ENCODE measurements at places on chromosomes 5 and 9.

DNA sequence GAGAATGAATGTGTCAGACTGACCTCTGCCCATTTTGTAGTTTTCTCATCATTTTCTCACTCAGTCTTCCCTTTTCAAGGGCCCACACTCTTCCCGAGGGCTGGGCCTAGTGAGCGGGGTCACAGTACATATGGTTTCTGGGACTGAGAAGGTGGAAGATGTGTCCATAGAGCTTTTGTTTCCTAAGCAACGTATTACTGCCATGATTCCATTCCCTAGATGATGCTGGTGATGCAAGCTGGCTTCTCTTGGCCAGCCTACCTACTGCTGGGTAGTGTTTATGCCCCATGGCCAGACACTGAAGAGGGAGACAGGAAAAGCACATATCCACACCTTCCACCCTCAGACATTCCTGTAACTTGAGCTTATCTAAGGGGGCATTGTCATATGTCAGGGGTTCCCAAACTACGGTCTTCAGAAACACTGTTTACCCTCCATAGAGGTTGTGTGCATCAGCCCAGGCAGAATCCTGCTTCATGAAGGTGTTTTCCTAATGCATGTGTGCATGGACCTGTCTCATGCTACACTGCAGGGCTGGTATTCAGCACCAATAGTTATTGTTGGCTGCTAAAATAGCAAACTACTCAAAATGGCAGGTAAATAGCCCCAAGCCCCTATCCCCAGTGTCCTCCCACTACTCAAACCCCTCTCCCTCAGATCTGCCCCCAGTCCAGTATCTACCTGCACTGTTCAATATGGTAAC is 9.5 kb downstream of the IRF1 start:
- no peak for DNase-seq

- DNase-seq = no peak
Observed at GRCh38 chr9:91391412-91391811, 29.7 kb upstream of the AUH start.

- DNase-seq = no peak
Observed at GRCh38 chr5:15612915-15613635, 113.1 kb downstream of the FBXL7 start.

GRCh38 chr9:5688109-5688508 is 59.2 kb downstream of the RIC1 start:
- no peak for DNase-seq

DNA sequence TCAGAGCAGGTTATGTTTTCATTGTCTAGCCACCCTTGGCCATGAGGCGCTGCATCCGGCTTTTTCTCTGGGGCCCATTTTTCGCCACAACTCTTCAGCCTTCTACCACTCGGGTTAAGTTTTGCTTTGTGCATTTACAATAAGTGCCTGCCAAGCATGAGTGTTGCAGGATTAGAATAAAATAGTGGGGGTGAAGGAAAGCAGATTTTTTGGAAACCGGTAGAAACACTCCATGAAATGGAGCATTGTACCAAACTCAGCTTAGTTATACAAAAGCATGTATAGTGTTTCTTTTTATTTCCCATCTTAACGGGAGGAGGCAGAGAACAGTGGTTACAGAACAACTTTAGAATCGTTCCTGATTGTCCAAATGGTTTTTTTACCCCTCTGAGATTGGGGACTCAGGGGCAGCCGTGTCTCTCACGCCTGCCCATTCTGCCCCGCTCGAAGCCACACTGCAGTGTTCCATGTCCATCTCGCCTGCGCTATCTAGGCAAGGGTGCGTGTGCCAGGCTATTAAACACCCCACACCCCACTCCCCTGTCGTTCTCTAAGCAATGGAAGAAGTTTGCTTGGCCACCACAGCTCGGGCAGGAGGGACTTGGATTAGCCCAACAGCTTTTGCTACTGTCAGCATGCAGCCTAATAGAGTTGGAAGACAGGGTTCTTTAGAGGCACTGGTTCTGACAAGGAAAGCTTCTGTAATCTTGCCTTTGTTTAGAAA is 268.8 kb upstream of the WWC1 start:
- DNase-seq = no peak

GRCh38 chr5:139668064-139668880 is 20.1 kb downstream of the CXXC5 start:
- peak; percentile 13 for DNase-seq

GRCh38 chr5:104734046-104734445 is 1171.5 kb upstream of the NUDT12 start:
- DNase-seq = no peak

DNA sequence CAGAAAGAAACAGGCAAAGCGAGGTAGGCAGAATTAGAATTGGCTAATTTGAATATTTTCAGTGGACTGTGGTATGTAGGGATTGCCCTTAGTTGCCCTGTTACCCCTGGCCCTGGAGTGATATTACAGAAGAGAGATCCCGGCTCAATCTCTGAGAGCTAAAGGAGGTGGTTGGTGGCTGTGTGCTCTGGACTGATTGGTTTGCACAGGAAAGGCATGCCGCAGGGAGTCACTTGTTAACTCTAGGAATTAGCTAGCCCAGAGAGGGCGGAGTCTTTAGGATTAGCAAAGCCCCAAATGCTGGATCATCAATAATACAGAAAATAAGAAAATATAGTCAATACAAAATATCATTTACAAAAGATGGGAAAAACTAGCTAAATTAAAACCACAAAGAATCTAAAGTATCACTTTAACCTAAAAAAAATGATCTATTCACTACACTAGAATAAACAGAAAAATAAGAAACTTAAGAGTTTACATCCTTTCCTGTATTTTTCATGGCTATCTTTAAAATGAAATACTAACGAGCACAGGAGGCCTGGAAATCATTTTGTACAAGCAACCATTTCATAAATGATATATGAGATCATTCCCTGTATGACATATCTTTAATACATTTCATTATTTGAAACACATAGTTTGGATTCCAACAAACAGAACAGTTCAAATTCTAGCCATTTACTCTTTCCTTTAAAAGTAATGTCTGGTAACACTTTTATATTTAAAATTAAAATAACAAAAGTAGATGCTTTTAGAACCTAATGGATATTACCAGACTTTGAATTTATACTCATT is 71.1 kb downstream of the GNAQ start:
- no peak for DNase-seq

DNA sequence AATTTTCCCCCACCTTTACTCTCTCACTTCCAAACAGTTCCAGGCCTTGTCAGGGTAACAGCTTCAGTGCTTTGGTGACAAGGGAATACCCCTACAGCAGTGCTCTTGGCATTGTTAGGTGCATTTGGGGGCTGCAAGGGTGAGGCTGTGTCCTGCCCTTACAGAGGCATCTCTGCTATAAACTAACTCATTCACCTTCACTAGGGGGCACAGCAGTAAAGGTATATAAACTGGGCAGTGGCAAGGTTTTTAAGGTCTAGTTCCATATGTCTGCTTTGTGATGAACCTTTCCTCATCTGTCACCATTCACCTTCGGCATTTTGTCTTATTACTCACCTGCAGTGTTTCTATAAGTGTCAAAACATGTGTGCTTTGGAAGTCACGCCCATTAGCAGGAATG is 79.1 kb upstream of the GPR151 start:
- no peak for DNase-seq

GRCh38 chr9:136098844-136099243 is 3.8 kb upstream of the NACC2 start:
- DNase-seq = no peak

DNA sequence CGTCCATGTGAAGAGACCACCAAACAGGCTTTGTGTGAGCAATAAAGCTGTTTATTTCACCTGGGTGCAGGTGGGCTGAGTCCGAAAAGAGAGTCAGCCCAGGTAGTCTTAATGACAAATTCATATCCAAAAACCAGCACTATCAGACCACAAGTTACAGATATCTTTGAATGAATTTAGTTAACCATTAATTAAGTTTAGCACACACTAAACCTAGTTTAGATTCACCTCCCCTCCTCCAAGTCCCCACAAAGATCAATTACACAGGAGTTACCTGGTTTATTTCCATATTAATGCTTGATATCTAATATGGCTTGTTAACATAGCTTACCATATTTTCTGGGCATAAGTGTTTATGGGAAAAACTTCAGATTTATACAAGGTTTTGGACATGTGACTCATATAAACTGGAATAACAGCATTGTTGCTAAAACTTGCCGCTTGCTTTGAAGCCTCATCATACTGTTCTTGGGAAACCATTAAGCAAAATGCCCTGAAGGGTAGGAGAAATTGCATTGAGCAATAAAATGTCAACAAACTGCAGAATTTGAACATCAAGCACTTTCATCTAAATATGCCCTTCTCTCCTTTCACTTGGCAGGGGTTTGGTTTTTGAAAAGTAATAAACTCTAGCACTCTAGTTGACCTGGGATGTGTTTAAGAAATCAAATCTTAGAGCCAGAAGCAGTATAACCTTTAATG is 166.9 kb downstream of the SNCAIP start:
- no peak for DNase-seq

- DNase-seq = no peak
Observed at GRCh38 chr9:116816484-116816883, 129.4 kb downstream of the TRIM32 start.

DNA sequence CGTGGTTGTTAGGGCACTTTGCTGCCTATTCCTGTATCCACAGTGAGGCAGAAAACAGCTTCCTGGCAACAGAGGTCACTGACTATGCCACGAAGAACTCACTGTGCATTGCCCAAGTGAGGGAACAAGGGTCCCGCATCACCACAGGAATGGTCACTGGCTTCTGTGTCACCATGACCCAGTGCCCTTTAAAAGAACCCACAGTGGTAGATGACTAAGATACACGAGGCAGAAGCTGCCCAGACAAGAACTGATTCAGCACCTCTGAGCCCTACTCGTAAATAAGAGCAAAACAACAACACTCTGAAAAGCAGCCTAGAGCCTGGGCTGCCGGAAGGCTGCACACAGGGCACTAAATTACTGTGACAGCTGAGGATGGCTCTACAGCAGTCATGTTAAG is 236.6 kb upstream of the RASEF start:
- no peak for DNase-seq

- DNase-seq = no peak
Observed at GRCh38 chr9:128344931-128345605, 4.7 kb downstream of the SLC27A4 start.

GRCh38 chr9:114382699-114383520 is 4.9 kb downstream of the AKNA start:
- peak; percentile 51 for DNase-seq

DNA sequence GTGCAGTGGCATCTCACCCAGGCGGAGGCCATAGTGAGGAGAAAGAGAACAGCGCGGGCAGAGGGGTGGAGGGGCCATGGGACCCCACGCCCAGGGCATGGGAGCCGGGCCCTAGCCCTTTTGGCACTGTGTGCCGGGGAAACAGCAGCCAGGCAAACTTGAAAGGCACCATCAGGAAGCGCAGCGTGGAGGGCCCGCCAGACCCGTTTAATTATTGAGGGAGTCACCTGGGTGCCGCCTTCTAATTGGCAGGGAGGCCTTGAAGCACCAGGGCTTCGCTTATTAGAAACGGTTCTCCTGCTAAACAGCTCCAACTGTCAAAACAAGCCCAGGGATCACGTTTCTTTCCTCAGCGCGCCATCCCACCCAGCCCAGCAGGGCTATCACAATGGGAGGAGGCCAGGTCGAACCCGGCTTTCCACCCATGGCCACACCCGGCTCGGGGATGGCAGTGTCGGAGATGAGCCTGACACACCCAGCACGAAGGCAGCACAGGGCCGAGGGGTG is 104.6 kb upstream of the SARDH start:
- no peak for DNase-seq

- DNase-seq = peak; percentile 29
Observed at GRCh38 chr9:33748633-33749304, 46.6 kb upstream of the PRSS3 start.

Measured in CD4-positive, alpha-beta T cell (primary cell).